ENCODE measurements at places on chromosomes 16 and 17. TPM values are rescaled to one million over a fixed set of nuclear protein-coding genes. Genes with fewer than 3 reads are reported as not detected.

DNA sequence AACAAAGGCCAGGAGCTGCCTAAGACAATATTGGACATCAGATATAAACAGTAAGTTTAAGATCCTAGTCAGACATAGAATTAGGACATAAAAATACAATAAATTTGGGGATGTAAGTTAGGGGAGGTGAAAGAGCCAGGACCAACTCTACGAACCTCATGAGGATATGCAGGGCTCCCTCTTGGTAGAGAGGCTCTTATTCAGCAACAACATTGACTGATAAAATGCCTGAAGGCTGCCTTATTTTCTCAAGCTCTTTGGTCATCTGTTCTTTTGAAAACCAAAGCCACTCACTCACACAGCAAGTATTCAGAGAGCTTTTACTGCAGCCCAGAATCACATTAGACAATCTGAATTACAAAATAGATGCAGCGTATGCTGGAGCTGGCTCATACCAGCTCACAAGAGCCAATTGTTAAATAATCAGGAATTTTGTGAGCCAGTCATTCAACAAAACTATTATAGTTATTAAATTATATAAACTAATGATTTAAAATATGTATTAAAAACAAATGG lies 108.6 kb upstream of the CLEC3A start:
- no peak for DNase-seq

- DNase-seq = peak; percentile 62
Measured at GRCh38 chr16:81189100-81189664, 49.3 kb upstream of the BCO1 start.

DNA sequence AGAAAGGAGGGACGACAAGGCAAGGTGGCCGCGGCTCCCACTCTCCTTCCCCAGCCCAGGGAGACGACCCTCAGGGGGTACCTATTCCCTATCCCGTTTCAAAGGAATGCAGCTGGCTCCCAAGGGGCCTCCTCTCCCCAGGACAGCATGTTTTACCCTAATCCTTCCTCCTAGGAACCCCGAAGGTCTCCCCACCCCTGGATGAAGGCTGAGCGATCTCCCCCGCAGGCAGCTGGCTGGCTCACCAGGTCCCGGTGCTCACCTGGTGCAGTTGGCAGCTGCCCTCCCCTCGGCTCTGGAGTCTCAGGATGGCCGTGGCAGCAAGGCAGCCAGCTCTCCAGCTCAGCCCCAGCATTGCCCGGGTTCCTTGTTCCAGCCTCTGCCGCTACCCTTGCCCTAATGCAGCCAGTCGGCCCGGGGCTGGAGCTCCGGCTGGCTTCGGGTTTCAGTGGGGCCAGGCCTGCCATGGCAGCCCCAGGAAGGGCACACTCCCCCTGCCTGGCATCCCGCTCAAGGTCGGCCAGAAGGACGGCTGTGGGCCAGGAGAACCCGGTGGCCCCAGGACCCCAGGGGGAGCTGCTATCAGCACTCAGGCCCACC lies 4.6 kb downstream of the CLUH start:
- DNase-seq = peak; percentile 51

KAT8 gene
- 27.0 TPM for total RNA-seq

All from left lobe of liver (tissue), 2 donors.